Suppressor macrophage (primary cell): ENCODE measurements at places on chromosomes 12 and 14.

- DNase-seq: peak; percentile 49
These were observed 23.1 kb downstream of the ABCB9 start for GRCh38 chr12:122943196-122943595.

- no peak for DNase-seq
These were observed 441 bp downstream of the E2F7 start for GRCh38 chr12:77064896-77065360.

DNA sequence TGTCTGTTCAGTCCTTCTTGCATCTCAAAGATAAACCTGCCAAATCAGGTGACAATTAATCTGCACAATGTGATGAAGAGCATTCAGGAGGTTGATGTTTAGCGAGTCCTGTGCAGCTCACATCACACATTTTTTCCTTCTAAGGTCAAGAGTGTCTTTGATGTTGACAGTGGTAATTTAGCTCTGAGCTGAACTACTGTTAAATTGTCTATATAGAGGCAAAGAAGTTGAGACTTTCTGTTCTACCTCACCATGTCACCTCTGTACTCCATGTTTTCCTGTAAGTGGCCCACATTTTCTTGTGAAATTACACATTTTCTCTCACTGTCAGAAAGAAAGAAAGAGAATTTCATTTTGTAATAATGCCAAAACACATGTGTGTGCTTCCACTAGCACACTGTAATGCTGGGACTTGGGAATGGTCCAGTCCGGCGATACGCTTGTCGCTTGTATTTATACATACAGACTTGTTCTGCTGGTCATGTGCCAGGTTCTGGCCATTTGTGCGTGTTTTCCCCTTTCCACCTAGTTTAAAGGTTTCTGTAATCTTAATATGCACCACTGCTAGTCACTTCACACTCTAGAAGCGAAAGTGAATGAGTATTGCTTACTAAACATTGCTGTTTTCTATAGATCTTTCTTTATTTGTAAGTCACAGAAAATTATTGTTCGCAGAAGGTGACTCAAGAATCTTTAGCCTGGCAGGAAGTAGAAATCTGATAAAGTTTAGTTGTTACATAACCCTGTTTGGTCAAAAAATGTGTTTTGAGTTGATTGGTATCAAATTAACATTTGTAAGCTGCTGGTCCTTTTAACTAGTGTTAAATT is 328.9 kb downstream of the TMTC2 start:
- peak; percentile 7 for DNase-seq

- peak; percentile 50 for DNase-seq
These were observed 64.5 kb downstream of the TMTC3 start for GRCh38 chr12:88206601-88207000.

GRCh38 chr12:109673884-109674283 is 39.7 kb upstream of the FAM222A start:
- no peak for DNase-seq

- DNase-seq: peak; percentile 28
These were observed 17.5 kb downstream of the CBX5 start for GRCh38 chr12:54262403-54262925.

- no peak for DNase-seq
These were observed 22.2 kb downstream of the HRK start for GRCh38 chr12:116859079-116859478.

DNA sequence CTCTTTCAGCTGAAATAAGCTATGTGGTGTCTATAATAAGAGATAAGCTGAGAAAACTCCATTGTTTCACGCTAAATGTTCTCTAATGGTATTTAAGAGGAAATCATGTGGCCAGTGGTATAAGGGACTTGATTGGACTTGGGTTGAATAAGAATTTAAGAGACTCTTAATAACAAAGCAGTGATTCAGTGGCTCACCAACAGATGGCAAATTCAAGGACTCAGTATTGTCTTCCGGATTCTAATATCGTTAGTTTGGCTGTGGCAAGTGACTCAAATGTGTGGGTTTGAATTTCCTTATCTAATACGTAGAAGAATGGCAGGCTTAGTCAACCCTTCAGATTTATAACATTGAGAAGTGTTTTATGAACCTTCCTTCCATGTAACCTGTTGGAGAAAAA is 49.1 kb upstream of the KCNH3 start:
- no peak for DNase-seq

- DNase-seq: no peak
These were observed 7.0 kb downstream of the AQP6 start for GRCh38 chr12:49979791-49980190.

DNA sequence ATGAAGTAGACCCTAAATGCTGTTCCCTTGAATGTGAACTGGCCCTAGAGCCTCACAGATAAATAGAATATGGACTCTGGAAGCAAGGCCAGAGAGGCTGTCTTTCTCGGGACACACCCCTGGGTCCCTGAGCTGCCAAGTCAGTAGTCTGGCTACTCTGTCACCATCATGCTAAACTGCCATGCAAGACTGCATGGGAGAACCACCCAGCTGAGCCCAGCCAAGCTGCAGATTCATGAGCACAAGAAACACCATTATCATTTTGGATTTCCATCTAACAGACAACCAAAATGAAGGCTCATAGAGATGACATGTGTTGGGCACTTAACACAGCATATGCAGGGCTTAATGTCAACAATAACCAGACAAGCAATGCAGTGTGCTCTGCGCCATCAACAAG is 53.3 kb downstream of the CHGA start:
- no peak for DNase-seq

DNA sequence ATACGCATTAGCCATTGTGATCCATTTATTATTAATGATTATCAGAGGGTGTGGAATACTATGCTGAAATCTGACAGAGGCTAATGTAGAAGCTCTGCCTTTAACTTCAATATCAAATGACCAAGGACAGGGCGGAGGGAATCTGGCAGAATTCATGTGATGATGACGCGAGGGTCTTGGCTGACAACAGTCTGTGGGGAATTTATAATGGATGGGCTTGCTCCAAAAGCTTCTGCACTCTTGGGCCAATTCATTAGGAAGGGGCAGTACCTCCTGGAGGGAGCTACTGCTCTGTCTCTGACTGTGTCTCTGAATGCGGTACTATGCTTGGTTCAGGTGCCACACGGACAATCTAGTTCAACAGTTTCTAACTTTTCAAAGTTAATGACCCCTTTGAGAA is 46.2 kb downstream of the GALNT8 start:
- DNase-seq: no peak

DNA sequence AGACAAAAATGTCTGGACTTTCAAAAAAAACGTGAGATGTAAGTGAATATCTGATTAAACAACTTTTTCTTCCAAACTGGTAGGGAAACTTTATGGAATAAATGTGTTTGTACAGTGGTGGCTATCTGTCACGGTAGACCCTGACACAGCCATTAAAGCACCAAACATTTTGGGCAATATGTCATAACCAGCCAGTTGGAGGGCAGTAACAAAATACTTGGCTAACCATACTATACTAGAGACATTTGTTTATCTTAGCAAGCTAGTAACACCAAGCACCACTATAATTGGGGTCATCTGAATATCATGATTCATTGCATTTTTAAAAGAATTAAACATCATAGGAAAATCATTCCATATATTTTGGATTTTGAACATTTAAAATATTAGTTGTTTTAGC is 6.0 kb upstream of the MYF6 start:
- DNase-seq: no peak

DNA sequence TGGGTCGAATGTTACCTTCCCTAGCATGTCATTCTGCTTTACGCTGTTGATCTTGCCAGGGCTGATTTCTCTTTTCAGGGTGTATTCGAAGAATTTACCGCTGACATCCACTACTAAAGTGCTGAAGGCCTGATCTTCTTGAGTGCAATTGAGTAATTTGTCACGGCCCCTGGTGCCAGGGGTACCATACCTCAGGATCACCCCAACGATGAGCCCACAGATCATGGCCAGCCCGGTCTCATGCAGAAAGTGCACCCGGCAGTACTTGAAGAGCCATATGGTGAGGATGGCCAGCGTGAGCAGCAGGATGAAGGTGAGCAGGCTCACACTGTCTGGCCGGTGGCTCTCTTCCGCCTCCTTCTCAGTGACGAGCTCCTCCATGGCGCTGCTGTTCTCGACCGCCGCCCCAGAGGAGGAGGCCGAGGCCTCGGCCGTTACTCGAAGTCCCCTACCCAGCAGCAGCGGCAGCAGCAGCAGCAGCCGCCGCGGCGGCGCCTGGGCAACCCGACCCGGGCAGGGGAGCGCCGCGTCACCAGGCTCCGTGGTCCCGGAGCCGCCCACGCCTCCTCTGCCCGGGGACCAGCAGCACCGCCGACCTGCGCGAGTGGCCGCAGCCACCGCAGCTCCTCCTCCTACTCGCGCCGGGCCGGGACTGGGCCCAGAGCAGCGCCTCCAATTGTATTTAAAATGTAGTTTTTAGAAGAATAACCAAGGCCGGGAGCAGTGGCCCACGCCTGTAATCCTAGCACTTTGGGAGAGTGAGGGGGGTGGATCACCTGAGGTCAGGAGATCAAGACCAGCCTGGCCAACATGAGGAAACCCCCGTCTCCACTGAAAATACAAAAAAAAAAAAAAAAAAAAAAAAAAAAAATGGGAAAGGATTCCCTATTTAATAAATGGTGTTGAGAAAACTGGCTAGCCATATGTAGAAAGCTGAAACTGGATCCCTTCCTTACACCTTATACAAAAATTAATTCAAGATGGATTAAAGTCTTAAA is 58.5 kb upstream of the TMPO start:
- peak; percentile 67 for DNase-seq

DNA sequence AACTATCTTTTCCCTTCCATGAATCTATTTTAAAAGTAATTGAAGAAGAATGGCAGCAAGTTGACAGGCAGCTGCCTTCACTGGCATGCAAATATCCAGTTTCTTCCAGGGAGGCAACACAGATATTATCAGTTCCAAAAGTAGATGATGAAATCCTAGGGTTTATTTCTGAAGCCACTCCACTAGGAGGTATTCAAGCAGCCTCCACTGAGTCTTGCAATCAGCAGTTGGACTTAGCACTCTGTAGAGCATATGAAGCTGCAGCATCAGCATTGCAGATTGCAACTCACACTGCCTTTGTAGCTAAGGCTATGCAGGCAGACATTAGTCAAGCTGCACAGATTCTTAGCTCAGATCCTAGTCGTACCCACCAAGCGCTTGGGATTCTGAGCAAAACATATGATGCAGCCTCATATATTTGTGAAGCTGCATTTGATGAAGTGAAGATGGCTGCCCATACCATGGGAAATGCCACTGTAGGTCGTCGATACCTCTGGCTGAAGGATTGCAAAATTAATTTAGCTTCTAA is 18.4 kb downstream of the TMPO start:
- no peak for DNase-seq

DNA sequence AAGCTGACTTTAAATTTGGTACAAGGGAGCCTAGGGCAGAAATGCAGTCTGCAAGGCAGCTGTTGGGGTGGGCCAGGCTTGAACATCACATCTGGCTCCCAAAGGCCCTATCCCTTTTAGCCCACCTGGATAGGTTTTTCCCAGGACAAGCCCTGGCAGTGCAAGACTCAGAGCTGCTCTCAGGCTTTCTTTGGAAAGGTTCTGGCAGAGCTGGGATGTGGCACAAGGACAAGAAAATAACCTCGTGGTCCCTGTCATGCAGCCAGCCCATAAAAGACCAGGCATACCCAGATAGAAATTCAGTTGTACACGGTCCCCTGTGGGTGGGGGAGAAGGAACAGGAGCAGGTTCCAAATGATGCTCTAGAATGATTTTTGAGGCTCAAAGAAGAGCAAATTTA is 206.9 kb downstream of the TTC7B start:
- no peak for DNase-seq

DNA sequence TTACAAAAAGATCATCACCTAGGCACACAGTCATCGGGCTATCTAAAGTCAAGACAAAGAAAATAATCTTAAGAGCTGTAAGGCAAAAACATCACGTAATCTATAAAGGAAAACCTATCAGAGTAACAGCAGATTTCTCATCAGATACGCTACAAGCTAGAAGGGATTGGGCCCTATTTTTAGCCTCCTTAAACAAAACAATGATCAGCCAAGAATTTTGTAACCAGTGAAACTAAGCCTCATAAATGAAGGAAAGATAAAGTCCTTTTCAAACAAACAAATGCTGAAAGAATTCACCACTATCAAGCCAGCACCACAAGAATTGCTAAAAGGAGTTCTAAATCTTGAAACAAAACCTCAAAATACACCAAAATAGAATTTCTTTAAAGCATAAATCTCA is 191.6 kb upstream of the BMP4 start:
- no peak for DNase-seq

GRCh38 chr14:77580964-77581505 is 35.4 kb downstream of the SPTLC2 start:
- DNase-seq: no peak

DNA sequence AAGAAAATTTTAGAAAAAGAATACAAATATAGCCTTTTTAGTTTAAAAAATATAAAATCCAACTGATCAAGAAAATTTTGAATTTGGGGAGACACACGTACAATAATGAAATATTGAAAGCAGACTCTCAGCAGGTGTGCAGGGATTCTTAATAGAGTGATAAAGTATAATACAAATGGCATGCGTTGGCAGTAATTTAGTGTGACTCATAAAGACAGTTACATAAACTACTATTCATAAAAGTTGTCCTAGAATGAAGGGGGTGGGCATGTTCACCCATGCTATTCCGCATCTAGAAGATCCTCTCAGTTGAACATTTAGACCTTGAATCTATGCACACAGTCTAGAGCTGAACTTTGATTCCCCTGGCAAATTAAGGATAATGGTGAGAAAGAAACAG is 200.4 kb upstream of the AVPR1A start:
- DNase-seq: no peak
